ENCODE measurements at places on chromosomes 4 and X.

GRCh38 chr4:169243825-169244609 lies 26.7 kb downstream of the SH3RF1 start:
- no peak for DNase-seq

GRCh38 chr4:78552389-78553042 lies 946 bp downstream of the ANXA3 start:
- DNase-seq = no peak

DNA sequence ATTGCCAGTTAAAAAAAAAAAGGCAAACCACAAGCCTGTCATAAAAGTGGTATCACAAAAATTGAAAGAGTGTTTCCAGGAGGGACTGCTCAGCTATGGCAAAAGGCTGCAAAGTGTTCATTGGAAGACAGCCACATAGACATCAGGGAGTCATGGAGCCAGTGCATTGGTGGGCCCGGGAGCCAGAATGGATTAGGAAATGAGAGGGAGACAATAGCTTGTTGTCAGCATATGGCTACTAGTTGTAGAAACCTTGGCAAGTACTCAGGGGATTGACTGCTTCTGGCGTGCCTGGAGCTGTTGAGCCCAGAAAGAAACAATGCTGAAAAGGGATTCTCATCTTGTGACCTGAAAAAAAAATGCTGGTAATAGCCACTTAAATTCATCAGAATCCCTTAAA lies 5.0 kb downstream of the GAR1 start:
- no peak for DNase-seq

GRCh38 chr4:71355045-71355444 lies 16.2 kb downstream of the SLC4A4 start:
- no peak for DNase-seq

DNA sequence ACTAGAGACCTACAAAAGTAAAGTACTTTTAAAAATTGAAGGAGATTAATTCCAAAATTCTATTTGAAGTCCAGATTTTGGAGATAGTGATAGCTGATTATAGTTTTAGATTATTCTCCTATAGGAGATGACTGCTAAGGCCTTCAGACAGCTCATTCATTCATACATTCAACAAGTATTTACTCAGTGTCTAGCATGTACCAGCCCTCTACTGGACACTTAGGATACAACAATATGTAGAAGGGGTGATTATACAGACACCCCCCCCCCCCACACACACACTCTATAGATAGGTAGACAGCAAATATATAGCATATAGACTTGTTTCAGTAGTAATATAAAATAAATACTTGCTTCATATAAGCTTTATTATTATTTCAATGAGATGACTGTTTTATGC lies 60.4 kb upstream of the TAF9B start:
- DNase-seq = no peak
